ENCODE measurements at places on chromosomes 1 and 21.

DNA sequence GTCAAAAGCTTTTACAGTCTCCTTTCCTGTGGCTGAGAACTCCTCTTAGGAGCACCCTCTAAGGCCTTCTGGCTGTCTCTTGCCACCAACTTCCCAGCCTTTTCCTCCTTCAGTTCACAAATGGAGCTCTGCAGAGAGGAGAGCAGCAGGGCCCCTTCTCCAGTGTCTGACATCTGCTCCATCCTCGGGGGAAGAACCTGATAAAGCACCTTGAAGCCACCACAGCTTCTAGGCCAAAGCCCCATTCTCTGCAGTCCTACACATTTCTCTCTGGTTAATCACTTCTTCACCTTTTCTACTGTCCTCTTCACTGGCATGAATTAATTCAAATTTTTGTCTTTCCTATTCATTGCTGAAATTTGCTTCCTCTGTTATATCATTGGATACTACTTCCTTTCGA, 378.1 kb upstream of the POU3F1 start:
- no peak for DNase-seq

- DNase-seq: no peak
Measured at GRCh38 chr1:20194224-20194623, 7.9 kb upstream of the PLA2G2C start.

GRCh38 chr21:28078126-28078525, 914.6 kb downstream of the LTN1 start:
- DNase-seq: no peak

DNA sequence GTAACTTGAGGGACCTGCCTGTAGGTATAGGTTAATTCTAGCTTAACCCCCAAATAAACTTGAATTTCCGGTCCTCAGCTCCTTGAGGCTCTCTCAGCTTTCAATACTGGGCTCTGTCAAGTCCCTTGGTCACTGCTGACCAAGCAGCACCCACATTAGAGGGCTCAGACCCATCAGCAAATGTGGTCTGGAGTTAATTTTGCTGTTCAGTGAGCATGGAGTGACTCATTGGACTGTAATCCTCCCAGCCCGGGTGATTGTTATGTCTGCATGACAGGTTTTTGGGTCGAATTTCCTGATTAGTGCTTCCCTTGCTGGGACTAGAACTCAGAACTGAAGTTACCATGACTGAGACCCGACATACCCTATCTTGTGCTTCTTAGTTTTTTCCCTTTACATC, 130.6 kb downstream of the URB2 start:
- DNase-seq: no peak

GRCh38 chr1:4424766-4425165, 229.6 kb upstream of the AJAP1 start:
- DNase-seq: no peak

DNA sequence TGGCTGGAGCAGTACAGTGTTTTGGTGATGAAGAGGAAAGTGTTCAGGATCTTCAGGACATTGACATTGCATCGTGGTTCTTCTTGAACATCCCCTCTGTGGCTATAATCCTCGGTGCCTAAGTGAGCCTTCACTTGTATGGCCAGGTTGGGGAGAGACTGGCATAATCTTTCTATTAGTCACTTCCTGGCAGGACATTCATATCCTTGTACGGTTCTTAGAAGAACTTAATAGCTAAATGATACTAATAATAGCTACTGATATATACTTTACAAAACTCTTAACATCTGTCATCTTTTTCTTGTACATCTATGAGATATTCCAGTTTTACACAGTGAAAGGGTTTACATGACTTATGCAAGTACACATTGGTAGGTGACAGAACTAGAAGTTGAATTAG, 35.8 kb downstream of the CELF3 start:
- no peak for DNase-seq

GRCh38 chr1:230423261-230423660, 2.9 kb downstream of the PGBD5 start:
- no peak for DNase-seq

- no peak for DNase-seq
Measured at GRCh38 chr1:71548398-71548890, 467.6 kb upstream of the ZRANB2 start.

GRCh38 chr1:222583079-222583478, 6.7 kb downstream of the TAF1A start:
- no peak for DNase-seq

DNA sequence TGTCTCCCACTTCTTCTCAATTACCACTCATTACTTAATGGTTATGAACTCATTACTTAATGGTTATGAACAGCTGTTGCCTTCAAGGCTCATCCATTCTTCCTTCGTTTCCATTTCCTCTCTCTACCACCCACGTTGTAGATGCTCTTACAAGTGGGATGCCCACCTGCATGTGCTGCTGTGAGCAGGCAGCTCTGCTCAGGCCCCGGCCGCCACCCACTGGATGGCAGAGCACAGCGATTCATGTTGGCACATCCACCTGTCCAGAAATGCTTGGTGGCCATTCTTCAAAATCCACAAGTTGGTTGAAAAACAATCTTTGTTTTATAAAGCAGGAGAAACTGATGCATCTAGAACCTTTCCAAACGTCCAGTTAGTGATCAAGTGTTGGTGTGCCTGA, 14.5 kb downstream of the ATP1A1 start:
- no peak for DNase-seq

- DNase-seq: no peak
Measured at GRCh38 chr1:207897188-207897587, 13.7 kb downstream of the CD34 start.

DNA sequence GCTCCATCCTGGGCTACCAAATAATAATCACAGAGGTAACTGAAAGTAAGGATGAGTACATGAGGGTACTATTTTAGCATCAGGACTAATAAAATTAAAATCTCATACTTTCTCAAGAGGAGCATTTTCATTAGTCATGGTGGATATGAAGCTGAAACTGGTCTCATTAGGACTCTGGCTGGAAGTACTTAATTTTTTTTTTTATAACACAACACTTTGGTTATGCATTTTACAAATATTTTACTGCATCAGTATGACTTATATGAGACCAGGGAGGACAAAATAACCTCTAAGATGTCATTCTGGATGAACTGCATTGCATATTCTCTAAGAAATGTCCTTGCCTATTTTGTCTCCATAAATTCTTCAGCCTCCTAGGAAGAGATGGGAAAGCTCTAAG, 290.9 kb downstream of the HLX start:
- DNase-seq: no peak

DNA sequence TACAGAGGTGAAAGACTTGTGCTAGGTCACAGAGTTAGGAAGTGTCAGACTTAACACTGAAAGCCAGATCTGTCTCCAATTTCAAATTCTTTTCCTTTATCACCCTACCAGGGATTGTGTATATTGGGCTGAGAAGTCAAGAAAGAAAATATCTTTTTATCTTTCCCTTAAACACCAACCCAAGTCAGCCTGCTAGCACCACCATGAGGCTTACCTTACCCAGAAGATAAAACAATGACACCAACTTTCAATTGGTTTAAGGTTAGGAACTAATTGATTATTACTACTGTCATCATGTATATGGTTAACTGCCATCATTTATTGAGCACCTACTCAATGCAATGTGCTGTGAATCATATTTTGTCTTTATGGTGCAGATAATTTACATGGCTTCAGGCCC, 178.9 kb upstream of the FOXD3 start:
- DNase-seq: no peak

All from ovary (tissue), 10 donors.